ENCODE measurements at places on chromosomes 6 and 20.

GRCh38 chr6:127103482-127103881 is 15.0 kb upstream of the RSPO3 start:
- DNase-seq = no peak

DNA sequence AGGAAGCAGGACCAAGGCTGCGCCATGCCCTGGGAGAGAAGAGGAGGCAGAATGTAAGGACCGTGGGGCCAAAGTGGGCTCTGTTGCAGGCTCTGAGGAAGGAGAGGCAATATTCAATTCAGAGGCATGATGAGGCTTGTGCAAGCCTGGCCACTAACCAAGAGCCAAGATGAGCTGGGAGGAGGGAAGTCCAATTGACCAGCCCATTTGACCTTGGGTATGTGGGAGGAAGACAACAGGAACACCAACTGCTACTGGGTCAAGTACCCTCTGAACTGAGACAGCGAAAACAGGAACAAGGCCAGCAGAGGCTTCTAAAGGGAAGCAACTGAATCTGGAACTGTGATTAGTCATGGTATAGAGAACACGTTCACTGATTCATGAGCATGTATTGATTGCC is 779.6 kb downstream of the MAFB start:
- no peak for DNase-seq

GRCh38 chr20:32820698-32821377 is 1.1 kb downstream of the MAPRE1 start:
- DNase-seq = no peak

DNA sequence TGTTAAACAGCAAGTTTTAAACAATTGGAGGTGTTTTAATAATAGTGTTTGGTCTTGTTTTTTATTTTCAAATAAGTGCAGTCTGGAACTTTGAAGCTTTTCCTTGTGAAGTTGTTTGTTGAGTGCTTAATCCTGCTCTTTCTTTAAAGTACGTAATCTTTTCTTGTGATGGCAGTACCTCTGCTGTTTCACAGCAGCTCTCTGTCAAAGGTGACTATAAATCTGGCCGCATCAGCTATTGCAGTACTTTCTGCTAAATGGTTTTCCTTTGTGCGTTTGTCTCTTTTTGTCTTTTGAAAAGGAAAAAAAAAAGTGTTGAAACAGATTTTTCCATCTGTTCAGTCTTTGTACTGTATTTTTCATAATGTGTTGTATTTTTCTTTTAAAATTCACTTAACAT is 12.7 kb downstream of the STXBP5 start:
- no peak for DNase-seq

GRCh38 chr20:49916146-49917002 is 1.0 kb upstream of the SPATA2 start:
- no peak for DNase-seq

- DNase-seq = no peak
Observed at GRCh38 chr6:170505306-170505705, 47.8 kb downstream of the PSMB1 start.

DNA sequence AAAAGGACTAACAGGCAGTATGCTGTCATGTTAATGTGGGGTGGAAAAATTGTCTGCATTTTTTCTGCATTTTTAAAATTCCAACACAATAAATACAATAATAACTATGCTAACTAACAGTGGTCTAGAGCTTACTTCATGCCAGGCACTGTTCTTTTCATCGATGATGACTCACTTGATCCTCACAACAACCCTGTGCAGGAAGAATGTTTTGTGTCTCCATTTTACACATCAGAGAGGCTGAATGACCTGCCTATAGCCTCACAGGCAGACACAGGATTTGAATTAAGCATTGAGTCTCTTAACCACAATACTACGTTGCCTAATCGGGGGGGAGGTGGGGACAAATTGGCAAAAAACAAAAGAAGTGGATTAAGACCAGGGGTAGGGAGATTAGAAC is 26.9 kb upstream of the FANCE start:
- no peak for DNase-seq

DNA sequence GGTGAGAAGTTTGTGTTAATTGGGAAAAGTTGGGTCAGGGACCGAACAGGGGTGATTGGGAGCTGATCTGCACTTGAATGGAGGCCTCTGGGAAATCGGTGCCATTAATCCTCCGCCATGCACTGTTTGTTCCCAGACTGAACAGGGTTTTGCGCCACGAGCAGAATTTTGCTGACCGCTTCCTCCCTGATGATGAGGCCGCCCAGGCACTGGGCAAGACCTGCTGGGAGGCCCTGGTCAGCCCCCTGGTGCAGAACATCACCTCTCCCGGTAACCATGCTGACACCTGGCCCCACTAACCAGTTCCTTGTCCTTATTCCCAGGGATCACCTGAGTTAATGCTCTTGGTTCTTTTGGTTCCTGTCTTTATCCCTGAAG is 21.7 kb downstream of the CUL9 start:
- DNase-seq = no peak

DNA sequence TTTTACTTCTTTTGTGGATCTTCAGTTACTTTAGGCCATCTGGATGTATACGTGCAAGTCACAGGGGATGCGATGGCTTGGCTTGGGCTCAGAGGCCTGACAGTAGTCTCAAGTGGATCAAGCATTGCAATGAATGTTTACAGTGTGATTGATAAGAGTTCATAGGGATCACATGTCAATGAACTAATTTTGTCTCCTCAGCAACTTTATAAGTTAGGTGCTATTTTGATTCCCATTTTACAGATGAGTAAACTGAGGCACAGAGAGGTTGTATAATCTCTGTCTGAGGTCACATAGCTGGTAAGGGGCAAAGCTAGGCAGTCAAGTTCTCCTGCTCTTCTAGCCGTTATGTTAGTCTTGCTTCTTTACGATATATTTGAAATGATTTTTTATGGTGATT is 13.5 kb downstream of the MEI4 start:
- no peak for DNase-seq

- DNase-seq = no peak
Observed at GRCh38 chr6:28940858-28941683, 17.3 kb upstream of the TRIM27 start.

DNA sequence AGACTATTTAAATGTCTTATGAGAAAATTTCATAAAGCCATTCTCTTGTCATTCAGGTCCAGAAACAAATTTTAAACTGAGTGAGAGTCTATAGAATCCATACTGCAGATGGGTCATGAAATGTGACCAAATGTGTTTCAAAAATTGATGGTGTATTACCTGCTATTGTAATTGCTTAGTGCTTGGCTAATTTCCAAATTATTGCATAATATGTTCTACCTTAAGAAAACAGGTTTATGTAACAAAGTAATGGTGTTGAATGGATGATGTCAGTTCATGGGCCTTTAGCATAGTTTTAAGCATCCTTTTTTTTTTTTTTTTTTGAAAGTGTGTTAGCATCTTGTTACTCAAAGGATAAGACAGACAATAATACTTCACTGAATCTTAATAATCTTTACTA is 5.0 kb downstream of the MARCKS start:
- DNase-seq = no peak

GRCh38 chr6:42135722-42136121 is 6.7 kb downstream of the C6orf132 start:
- no peak for DNase-seq

- DNase-seq = no peak
Observed at GRCh38 chr6:158057213-158057987, 75.7 kb downstream of the SYNJ2 start.

DNA sequence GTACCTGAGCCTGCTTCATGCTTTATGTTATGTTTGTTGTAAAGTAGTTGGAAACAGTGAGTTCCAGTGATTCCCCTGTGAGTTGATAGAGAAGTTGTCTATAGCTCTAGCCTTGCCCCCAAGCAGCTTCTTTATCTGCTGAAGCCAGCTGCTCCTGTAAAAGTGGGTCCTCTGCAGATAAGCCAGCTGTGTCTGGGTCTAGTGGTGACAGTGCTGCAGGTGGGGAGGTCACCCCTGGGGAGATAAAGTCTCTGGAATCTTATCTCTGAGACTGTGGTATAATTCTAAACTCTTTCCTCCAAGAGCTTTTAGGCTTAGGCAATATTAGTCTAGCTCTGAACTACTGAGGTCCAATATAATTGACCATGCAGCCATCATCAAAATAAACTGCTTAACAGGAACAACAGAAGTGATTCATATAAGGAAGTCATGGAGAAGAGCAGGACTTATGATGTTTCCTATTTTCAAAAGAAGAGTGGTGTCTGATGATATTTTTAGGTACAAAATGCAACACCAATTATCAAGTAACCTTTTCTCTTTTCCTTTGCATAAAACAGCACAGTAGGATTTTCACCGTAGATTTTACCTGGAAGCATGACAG is 44.2 kb upstream of the TMEM217 start:
- no peak for DNase-seq

GRCh38 chr6:24887545-24888140 is 48.1 kb downstream of the RIPOR2 start:
- no peak for DNase-seq

DNA sequence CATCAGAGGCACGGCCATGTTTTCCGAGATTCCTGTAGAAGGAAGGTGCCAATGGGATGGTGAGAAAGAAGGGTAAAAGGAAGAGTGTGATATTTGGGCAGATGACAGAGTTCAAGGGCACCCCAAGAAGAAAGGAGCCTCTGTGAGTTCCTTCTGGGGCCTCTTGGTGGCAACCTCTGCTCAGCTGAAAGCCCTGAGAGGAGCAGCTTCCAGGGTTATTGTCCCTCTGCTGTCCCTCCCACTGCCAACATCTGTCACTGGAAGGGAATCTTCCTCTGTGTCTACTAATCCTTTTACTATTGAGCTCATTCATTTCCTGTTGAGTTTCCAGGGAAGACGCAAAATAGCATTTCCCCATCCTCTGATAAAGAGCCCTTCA is 40.0 kb upstream of the KCNK16 start:
- no peak for DNase-seq

- DNase-seq = no peak
Observed at GRCh38 chr6:131694832-131695426, 6.3 kb downstream of the OR2A4 start.

DNA sequence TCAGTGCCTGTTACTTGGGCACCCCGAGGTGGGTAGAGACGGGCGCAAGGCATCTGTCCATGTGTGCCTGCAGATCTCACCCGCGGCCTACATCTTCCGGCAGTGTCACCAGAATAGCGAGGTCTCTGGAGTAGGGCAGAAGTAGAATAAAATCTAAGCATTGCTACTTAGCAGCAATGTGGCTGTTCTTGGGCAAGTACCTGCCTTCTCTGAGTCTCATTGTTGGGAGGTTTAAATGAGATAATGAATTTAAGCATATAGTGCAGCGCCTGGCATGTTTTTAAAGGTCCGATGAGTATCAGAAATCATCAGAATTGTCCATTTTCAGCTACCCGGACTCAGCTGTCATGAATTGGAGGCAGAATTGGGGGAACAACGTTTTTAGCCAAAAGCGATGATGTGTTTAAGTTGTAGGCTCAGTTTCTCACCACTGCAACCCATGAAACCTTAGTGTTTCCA is 800 bp downstream of the ABCC10 start:
- no peak for DNase-seq

- DNase-seq = no peak
Observed at GRCh38 chr6:3643921-3644738, 107.4 kb downstream of the PXDC1 start.

DNA sequence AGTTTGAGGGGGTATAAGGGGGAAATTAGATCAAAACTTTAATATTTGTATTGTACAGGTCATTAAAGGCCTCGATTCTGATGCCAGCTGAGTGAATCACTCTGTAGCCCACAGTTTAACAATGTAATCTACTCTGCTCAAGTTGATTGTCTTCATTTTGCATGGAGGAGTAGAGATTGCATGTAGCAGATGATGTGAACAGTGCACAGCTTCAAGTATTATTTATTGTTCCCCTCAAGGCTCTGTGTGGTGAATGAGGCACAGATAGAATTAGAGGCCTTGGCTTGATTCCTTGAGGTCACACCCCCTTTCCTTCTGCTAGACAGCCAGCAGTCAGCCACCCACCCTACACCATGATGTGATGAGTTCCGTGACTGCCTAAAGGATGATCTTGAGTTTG is 38.1 kb downstream of the TXLNB start:
- no peak for DNase-seq

DNA sequence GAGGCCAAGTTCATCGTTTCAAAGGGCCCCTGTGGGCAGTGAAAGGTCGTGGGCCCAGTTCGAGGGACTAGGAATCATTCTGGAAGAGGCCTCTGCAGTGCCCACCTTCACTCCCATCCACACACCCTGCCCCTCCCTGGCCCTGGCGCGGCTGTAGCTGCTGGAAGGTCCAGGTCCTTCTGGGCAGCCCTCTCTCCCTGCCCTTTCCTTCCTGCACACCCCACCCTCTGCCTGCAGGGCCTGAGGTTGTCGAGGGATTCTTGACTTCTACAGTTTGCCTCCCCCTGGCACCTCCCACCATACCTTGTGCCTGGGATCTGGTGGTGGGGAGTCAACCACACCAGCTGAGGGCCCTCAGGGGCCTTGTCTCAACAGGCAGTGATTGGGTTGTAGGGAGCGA is 4.5 kb upstream of the MYT1 start:
- no peak for DNase-seq

- DNase-seq = no peak
Observed at GRCh38 chr6:154998855-154999254, 3.7 kb downstream of the TIAM2 start.

GRCh38 chr20:62575976-62576722 is 66.2 kb upstream of the SLCO4A1 start:
- DNase-seq = no peak

- no peak for DNase-seq
Observed at GRCh38 chr6:44071670-44072451, 55.4 kb downstream of the MRPL14 start.

DNA sequence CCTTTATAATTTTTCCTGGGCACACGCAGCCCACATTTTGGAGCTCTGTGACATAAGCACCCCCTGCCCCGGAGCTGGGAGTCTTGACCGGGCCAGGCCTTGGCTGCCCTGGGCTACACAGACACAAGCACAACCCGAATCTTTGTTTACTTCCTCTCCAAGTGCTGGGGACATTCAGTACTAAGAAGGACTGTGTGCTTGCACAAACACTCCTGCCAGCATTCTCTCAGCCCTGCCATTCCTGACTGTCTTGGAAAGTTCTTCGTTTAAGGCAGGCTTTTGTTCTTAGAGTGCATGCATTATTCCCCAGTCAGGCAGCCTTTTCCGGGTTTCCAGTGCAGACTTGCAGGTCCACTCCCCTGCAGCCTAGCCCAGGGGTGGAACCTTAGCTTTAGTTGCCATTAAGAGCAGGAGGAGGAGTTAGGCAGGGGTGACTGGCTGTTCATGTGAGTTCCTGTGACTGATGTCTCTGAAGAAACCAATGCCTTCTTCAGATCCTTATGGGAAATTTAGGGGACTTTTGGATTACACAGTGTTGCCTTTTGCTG is 28.6 kb downstream of the FOXO3 start:
- no peak for DNase-seq

- no peak for DNase-seq
Observed at GRCh38 chr6:38755874-38756273, 40.8 kb downstream of the DNAH8 start.

- no peak for DNase-seq
Observed at GRCh38 chr6:150463852-150464251, 95.0 kb downstream of the IYD start.

All from stimulated activated CD8-positive, alpha-beta memory T cell treated with anti-CD3 and anti-CD28 coated beads, Interleukin-4, amount 100 ng/mL, for 1 hour (primary cell).